ENCODE measurements at places on chromosomes 2 and 18. TPM values are rescaled to one million over a fixed set of nuclear protein-coding genes. Genes with fewer than 3 reads are reported as not detected.
A peak's percentile ranks its signal among the peaks of the same experiment; 100 is the strongest.

The PRKAG3 gene
- total RNA-seq: not detected

The GPR55 gene
- total RNA-seq: 9.8 TPM

The SPC25 gene
- 25.2 TPM for total RNA-seq

The CEP68 gene
- 6.1 TPM for total RNA-seq

The IL1RN gene
- 18.5 TPM for total RNA-seq

The PPP1CB gene
- 250 TPM for total RNA-seq

The TGOLN2 gene
- total RNA-seq: 106 TPM

The HADHB gene
- 79.7 TPM for total RNA-seq

The PFN4 gene
- 0.29 TPM for total RNA-seq

The RNF149 gene
- 50.8 TPM for total RNA-seq

The RTKN gene
- total RNA-seq: 3.1 TPM

The COL6A3 gene
- 12.0 TPM for total RNA-seq

The FBXO11 gene
- 50.3 TPM for total RNA-seq

The POTEC gene
- total RNA-seq: not detected

The GCG gene
- total RNA-seq: not detected

- no peaks in the 10 kb centered on the region for H3K27me3 ChIP-seq
- H3K4me1 ChIP-seq: no peaks in the 10 kb centered on the region
- H3K36me3 ChIP-seq: peaks cover 4% of the 10 kb centered on the region
- no peak overlapping the region for H3K27ac ChIP-seq
Measured at GRCh38 chr2:134352844-134353243, 99.0 kb downstream of the MGAT5 start.

- peaks cover 51% of the 10 kb centered on the region for H3K27me3 ChIP-seq
- peaks cover 21% of the 10 kb centered on the region for H3K4me1 ChIP-seq
- H3K36me3 ChIP-seq: no peaks in the 10 kb centered on the region
- DNase-seq: no peak
Measured at GRCh38 chr2:37883518-37883917, 41.6 kb upstream of the RMDN2 start.

DNA sequence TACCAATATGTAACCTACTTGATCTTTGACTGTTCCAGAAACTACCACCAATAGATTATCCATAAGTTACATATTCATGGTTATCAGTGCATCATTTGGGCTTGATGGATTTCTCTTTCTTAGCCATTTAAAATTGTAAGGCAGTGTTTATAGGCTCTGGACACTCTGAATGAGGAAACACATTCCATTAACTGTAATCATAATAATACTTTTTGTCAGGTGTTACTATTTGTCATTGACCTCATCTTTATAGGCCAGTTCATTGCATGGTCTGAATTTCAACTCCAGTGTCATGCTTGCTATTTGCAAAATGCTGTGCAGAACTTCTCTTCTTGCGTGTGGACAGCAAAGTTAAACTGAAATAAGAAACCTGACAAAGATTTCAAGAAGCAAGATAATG is 1340.2 kb upstream of the ZEB2 start:
- no peaks in the 10 kb centered on the region for H3K27me3 ChIP-seq
- no peak overlapping the region for H3K4me3 ChIP-seq
- H3K36me3 ChIP-seq: no peaks in the 10 kb centered on the region
- no peak overlapping the region for H3K27ac ChIP-seq
- DNase-seq: no peak

- no peaks in the 10 kb centered on the region for H3K36me3 ChIP-seq
- DNase-seq: no peak
- no peaks in the 10 kb centered on the region for H3K4me1 ChIP-seq
- H3K27me3 ChIP-seq: no peaks in the 10 kb centered on the region
Measured at GRCh38 chr18:10571537-10571936, 45.7 kb downstream of the NAPG start.

- no peaks in the 10 kb centered on the region for H3K36me3 ChIP-seq
- no peaks in the 10 kb centered on the region for H3K27me3 ChIP-seq
- peaks cover 21% of the 10 kb centered on the region for H3K4me1 ChIP-seq
- DNase-seq: no peak
Measured at GRCh38 chr2:223972656-223973102, 15.4 kb downstream of the MRPL44 start.

DNA sequence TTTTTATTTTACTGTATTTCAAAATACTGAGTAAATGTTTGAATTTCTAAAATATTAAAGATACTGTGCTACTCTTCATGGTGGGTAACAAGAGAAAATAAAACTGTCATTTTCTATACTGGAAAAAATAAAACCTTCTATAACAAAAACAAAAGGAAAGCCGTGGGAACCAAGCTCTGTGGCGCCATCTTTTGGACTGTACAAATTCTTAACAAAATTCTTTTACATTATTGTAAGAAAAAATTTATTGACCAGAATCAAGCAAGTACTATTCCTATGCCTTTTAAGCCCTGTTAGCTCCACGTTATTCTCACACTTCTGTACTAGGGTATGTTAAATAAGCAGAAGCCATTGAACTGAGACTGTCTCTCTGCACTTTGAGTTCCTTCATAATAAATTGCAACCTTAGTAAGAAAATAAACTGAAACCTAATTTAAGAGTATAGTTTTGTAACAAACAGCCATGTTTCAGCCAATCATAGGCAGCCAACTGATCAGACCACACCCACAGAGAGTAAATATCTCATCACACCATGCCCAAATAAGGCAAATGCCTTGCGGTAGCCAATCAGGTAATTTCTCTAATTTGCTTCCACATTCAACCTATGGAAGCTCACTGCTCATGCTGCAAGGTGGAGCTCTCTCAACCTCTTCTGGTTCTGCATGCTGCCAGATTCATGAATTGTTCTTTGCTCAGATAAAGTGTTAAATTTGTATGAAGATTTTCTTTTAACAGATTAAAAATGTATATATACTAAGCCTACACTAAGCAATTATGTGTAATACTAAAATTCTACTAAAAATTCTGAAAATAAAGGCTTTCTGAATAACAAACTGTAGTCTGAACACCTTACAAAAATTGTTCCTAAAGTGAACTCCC is 42.2 kb downstream of the HIBCH start:
- H3K27me3 ChIP-seq: no peaks in the 10 kb centered on the region
- DNase-seq: peak; percentile 21
- H3K36me3 ChIP-seq: no peaks in the 10 kb centered on the region

GRCh38 chr2:186098821-186099220 is 360.2 kb downstream of the FSIP2 start:
- no peaks in the 10 kb centered on the region for H3K27me3 ChIP-seq
- H3K4me3 ChIP-seq: no peak overlapping the region
- H3K4me1 ChIP-seq: no peaks in the 10 kb centered on the region

DNA sequence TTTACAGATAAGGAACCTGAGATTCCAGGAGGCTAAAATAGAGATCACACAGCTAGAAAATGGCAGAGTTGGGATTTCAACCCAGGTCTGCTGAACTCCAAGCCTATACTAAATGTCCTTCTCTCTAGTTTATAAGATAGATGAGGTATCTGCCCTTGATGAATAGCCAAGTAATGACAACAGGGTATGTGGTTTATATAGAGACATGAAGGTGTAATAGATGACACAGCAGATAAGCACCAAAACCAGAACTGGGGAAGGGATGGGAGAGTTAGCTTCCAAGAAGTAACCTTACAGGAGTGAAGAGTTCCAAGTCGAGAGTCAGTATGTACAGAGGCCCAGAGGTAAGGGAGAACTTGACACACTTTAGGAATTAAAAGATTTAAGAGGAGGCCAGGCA is 104.7 kb upstream of the UBXN4 start:
- no peaks in the 10 kb centered on the region for H3K27me3 ChIP-seq
- H3K36me3 ChIP-seq: peaks cover 3% of the 10 kb centered on the region
- peaks cover 12% of the 10 kb centered on the region for H3K4me1 ChIP-seq
- no peak overlapping the region for H3K4me3 ChIP-seq
- H3K27ac ChIP-seq: peak overlapping the region; percentile 31

- H3K27me3 ChIP-seq: no peaks in the 10 kb centered on the region
- H3K4me3 ChIP-seq: no peak overlapping the region
- no peak overlapping the region for H3K27ac ChIP-seq
- H3K4me1 ChIP-seq: no peaks in the 10 kb centered on the region
- H3K36me3 ChIP-seq: no peaks in the 10 kb centered on the region
Measured at GRCh38 chr2:164922134-164922533, 33.2 kb downstream of the SLC38A11 start.

DNA sequence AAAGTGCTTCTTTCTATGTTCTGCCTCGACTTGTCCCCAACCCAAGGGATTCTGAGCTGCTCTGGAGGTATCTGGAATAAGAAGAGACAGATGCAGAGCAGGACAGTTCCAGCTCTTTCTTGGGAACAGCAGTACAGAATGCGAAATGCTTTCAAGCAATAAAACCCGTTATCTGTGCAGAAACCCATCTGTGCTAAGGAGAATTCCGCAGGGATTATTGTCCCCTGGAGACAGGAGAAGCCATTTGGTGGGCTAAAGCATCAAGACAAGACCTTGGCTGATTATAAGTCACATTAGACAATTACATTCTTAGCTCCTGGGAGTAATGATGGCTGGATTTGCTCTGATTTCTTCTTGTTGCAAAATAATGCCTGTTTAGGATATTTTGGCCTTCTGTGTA is 185.4 kb upstream of the GLI2 start:
- H3K27me3 ChIP-seq: peaks cover 24% of the 10 kb centered on the region
- no peak for DNase-seq
- H3K4me1 ChIP-seq: peaks cover 8% of the 10 kb centered on the region

GRCh38 chr18:65754121-65754520 is 3.3 kb downstream of the CDH7 start:
- no peak for DNase-seq
- no peaks in the 10 kb centered on the region for H3K4me1 ChIP-seq
- no peak overlapping the region for H3K27ac ChIP-seq
- peaks cover 10% of the 10 kb centered on the region for H3K27me3 ChIP-seq
- H3K36me3 ChIP-seq: peaks cover 3% of the 10 kb centered on the region
- H3K4me3 ChIP-seq: no peak overlapping the region

DNA sequence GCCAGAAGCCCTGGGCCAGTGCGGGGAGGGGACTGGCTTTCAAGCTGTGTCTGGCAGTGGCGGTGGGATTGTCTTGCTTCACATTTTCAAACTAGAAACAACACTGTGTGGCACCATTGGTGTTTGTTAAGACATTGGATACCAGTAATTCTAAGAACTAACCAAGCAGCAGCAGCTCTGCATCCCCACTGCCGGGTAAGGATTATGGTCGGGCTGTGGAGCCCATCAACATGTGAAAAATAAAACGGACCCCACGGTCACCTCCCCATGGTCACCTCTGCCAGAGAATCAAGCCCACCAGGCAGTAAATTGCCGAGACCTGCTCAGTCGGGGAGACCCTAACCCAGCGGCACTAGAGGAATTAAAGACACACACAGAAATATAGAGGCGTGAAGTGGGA is 65.3 kb downstream of the C18orf63 start:
- H3K4me3 ChIP-seq: no peak overlapping the region
- no peak for DNase-seq
- no peak overlapping the region for H3K27ac ChIP-seq
- peaks cover 2% of the 10 kb centered on the region for H3K36me3 ChIP-seq
- H3K27me3 ChIP-seq: no peaks in the 10 kb centered on the region

- H3K4me3 ChIP-seq: no peak overlapping the region
- peaks cover 4% of the 10 kb centered on the region for H3K36me3 ChIP-seq
- H3K27ac ChIP-seq: no peak overlapping the region
- no peak for DNase-seq
- H3K27me3 ChIP-seq: peaks cover 4% of the 10 kb centered on the region
- H3K4me1 ChIP-seq: no peaks in the 10 kb centered on the region
Measured at GRCh38 chr18:26821181-26821580, 44.3 kb downstream of the AQP4 start.

DNA sequence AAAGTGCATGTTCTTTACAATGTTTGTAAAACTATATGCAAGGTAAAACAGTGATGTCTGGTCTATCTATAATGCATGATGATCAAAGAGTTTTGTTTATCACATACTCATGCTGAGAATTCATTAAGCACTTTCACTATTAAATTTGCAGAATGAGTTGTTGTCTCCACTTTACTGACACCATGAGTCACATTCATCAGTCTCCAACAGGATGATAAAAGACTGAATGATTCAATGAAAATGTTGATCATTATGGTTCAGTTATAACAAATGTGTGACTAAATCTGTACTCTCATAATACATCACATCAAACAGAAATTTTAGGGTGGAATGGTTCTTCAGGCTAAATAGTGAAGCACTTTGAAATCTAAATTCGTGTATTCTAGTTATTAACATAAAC is 129.0 kb downstream of the ERBB4 start:
- no peak overlapping the region for H3K4me3 ChIP-seq
- no peak for DNase-seq
- no peaks in the 10 kb centered on the region for H3K27me3 ChIP-seq
- no peak overlapping the region for H3K27ac ChIP-seq
- H3K36me3 ChIP-seq: no peaks in the 10 kb centered on the region
- no peaks in the 10 kb centered on the region for H3K4me1 ChIP-seq

GRCh38 chr2:73901143-73901542 is 8.3 kb downstream of the ACTG2 start:
- H3K36me3 ChIP-seq: no peaks in the 10 kb centered on the region
- H3K4me3 ChIP-seq: no peak overlapping the region
- peaks cover 17% of the 10 kb centered on the region for H3K4me1 ChIP-seq
- H3K27me3 ChIP-seq: peaks cover 8% of the 10 kb centered on the region
- no peak for DNase-seq
- H3K27ac ChIP-seq: no peak overlapping the region

GRCh38 chr2:20222014-20222768 is 2.7 kb downstream of the SDC1 start:
- no peaks in the 10 kb centered on the region for H3K36me3 ChIP-seq
- H3K27ac ChIP-seq: no peak overlapping the region
- H3K4me1 ChIP-seq: peaks cover 5% of the 10 kb centered on the region
- no peak for DNase-seq
- H3K27me3 ChIP-seq: peaks cover 60% of the 10 kb centered on the region

DNA sequence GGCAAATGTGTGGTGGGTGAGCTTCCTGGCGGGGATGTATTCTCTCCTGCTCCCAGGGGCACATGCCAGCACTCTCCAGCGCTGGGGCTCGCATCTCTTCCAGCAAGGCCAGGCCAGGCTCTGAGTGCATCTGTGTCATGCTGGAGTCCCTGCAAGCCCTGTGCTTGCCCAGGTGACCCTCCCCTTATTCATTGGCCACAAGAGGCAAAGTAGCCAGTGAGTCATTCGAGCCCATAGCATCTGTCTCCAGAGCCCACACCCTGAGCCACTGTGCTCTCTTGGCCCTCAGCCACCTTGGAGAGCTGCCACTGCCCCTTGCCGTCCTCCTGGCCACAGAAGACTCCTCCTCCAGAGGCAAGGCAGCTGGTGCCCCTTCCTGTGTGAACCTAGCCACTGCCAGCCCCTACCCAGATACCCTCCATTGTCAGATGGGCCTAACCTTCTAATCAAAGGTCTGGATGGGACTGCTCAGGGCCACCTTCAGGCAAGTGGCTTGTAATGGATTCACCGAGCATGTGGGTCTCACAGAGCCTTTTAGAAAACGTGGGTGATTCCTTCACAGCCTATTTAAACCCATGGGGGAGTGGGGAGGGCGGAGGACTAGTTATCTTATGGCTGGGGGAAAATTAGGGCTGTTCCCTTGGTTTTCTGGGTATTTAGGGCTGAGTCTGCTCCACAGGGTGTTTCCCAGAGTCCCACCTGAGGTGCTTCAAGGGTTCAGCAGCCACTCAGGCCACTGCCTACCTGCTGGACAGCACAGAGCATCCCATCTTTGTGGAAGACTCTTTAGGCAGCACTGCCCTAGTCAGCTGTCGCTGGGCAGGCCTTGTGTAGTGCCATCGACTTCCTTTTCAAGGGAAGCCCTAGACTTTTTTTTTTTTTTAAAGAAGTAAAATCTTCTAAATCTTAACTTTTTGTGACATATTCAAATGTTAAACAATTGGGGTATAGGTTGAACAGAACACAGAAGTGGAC is 137.4 kb downstream of the ACOXL start:
- H3K4me3 ChIP-seq: no peak overlapping the region
- H3K36me3 ChIP-seq: no peaks in the 10 kb centered on the region
- H3K4me1 ChIP-seq: peaks cover 71% of the 10 kb centered on the region
- peaks cover 41% of the 10 kb centered on the region for H3K27me3 ChIP-seq
- DNase-seq: no peak
- no peak overlapping the region for H3K27ac ChIP-seq

Measured in activated T-cell treated with anti-CD3 and anti-CD28 coated beads, Interleukin-2, amount 50 U/mL, for 72 hours (primary cell).